ENCODE measurements at places on chromosomes 1 and 21. TPM values are rescaled to one million over a fixed set of nuclear protein-coding genes. Genes with fewer than 3 reads are reported as not detected.

Gene TTC24
- total RNA-seq: 0.58 TPM

Gene GUCA2A
- not detected for total RNA-seq

Gene JAK1
- 122 TPM for total RNA-seq

Gene C1QB
- total RNA-seq: 41.5 TPM

Gene DENND2C
- 5.8 TPM for total RNA-seq

Gene AMPD1
- 22.7 TPM for total RNA-seq

Gene APCS
- total RNA-seq: not detected

Gene PGLYRP3
- total RNA-seq: not detected

Gene ABCG1
- total RNA-seq: 25.0 TPM

Gene MCOLN2
- 0.93 TPM for total RNA-seq

Gene C1orf210
- 12.9 TPM for total RNA-seq

Gene OR2T5
- total RNA-seq: 0.06 TPM

Gene CDK18
- total RNA-seq: 22.9 TPM

Gene A3GALT2
- 0.53 TPM for total RNA-seq
